ENCODE measurements at places on chromosomes 4 and X.

DNA sequence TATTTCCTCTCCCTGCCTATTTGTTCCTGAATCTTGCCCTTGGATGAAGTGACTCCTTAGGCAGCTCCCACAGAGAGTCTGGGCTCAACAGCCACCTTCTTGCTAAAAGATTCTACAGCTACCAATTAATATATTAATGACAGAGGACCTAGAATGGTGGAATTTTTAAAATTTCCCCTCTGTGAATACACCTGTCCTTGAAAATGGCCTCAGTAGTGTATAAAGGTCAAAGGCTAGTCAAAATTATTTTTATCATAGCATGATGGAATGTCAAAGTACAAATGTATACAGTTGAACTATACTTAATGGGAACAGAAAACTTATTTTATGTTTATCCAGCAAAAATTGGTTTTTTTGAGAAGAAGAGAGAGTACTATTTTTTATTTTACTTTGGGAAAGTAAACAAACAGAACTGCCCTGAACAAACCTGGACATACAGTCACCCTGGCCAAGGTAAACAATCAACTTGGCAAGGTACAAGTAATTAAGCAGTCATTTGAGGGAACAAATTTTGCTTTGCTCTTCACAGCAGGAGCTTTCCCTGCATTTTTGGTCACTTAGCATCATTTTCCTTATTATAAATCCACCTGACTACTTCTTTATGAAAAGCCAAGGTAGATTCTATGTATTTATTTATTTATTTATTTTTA lies 250.8 kb downstream of the INPP4B start:
- no peaks in the 10 kb centered on the region for H3K4me1 ChIP-seq
- H3K36me3 ChIP-seq, result no peaks in the 10 kb centered on the region
- no peak for DNase-seq
- H3K27ac ChIP-seq, result no peak overlapping the region
- no peaks in the 10 kb centered on the region for H3K27me3 ChIP-seq
- no peak overlapping the region for H3K4me3 ChIP-seq

DNA sequence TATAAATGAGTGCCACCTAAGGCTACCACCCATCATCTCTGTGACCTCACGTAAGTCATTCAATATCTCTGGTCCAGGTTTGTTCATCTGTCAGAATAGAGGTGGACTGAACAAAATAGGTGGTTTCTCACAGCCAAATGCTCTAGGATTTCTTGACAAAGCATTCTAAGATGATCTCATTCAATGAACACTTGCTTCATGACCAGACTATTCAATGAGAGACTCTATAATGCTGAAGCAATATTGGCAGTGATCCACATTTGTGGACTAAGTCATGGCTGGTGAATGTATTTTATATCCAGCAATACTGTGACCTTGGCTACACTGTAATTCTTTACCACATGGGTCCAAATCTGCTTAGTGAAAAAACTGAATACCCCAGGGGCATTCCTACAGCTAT lies 37.9 kb downstream of the LDB2 start:
- H3K4me1 ChIP-seq, result no peaks in the 10 kb centered on the region
- no peaks in the 10 kb centered on the region for H3K36me3 ChIP-seq
- DNase-seq, result no peak

DNA sequence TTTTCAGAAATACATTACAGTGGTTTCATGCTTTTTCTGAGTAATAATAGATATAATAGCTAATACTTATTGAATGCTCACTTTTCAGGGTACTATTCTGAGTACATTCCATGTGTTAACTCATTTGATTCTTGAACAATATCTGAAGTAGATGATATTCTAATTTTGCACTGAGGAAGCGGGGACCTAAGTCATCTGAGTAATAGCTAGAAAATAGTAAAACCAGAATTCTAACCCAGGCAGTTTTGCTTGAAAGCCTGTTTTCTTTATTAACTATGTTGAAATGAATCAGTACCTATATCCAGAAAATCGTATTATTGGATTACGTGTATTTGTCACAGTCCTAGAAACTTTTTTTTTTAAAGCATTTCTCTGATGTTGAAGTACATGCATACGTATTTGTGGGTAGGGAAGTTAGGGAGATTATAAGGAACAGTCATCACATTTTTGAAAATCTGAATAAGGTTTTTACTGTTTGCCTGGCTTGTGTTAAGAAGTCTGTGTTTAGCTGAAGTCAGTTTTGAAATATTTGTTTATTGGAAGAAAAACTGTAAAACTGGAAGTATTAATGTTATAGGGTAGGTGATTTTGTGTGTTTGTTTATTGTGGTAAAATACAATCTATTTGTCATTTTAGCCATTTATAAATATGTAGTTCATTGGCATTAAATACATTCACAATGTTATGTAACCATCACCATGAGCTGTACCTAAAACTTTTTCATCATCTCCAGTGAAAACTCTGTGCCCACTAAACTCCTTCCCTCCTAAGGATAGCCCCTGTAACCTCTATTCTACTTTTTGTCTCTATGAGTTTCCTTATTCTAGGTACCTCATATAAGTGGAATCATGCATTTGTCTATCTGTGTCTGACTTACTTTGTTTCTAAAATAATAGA lies 55.3 kb downstream of the FIP1L1 start:
- H3K4me1 ChIP-seq, result no peaks in the 10 kb centered on the region
- DNase-seq, result no peak
- H3K36me3 ChIP-seq, result peaks cover 3% of the 10 kb centered on the region
- H3K27me3 ChIP-seq, result no peaks in the 10 kb centered on the region
- no peak overlapping the region for H3K27ac ChIP-seq
- H3K4me3 ChIP-seq, result no peak overlapping the region

GRCh38 chr4:94653095-94653649 lies 104.6 kb upstream of the BMPR1B start:
- H3K27ac ChIP-seq, result no peak overlapping the region
- H3K4me3 ChIP-seq, result no peak overlapping the region
- no peaks in the 10 kb centered on the region for H3K27me3 ChIP-seq
- DNase-seq, result no peak

DNA sequence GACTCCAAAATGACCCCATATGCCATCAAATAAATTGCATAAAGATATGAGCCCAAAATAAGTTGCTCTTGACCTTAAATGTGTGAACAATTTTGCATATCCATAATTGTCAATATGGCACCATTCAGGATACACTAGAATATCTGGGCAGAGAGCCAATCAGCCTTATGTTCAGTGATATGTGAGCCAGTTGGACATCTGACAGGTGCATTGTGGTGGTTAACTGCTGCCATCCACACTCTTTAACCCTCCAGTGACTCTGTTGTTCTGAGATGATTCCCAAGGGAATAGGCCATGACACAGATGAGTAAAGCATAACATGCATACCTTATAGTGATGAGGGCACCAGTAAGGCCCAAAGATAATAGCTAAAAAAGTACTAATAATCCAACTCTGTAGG lies 500.1 kb downstream of the PCDH18 start:
- no peaks in the 10 kb centered on the region for H3K36me3 ChIP-seq
- no peak overlapping the region for H3K4me3 ChIP-seq
- H3K27me3 ChIP-seq, result no peaks in the 10 kb centered on the region
- H3K4me1 ChIP-seq, result no peaks in the 10 kb centered on the region
- no peak for DNase-seq

- H3K4me3 ChIP-seq, result no peak overlapping the region
- no peaks in the 10 kb centered on the region for H3K27me3 ChIP-seq
- no peak for DNase-seq
- H3K36me3 ChIP-seq, result no peaks in the 10 kb centered on the region
These were observed 73.3 kb downstream of the DCTD start for GRCh38 chr4:182843808-182844325.

- no peaks in the 10 kb centered on the region for H3K27me3 ChIP-seq
- H3K4me1 ChIP-seq, result no peaks in the 10 kb centered on the region
- DNase-seq, result no peak
- H3K4me3 ChIP-seq, result no peak overlapping the region
- H3K27ac ChIP-seq, result no peak overlapping the region
These were observed 18.0 kb downstream of the PPEF1 start for GRCh38 chrX:18725310-18725943.

- H3K36me3 ChIP-seq, result no peaks in the 10 kb centered on the region
- no peak overlapping the region for H3K4me3 ChIP-seq
- peaks cover 7% of the 10 kb centered on the region for H3K4me1 ChIP-seq
- H3K27me3 ChIP-seq, result no peaks in the 10 kb centered on the region
- no peak overlapping the region for H3K27ac ChIP-seq
These were observed 143.4 kb downstream of the CPEB2 start for GRCh38 chr4:15145709-15146108.

DNA sequence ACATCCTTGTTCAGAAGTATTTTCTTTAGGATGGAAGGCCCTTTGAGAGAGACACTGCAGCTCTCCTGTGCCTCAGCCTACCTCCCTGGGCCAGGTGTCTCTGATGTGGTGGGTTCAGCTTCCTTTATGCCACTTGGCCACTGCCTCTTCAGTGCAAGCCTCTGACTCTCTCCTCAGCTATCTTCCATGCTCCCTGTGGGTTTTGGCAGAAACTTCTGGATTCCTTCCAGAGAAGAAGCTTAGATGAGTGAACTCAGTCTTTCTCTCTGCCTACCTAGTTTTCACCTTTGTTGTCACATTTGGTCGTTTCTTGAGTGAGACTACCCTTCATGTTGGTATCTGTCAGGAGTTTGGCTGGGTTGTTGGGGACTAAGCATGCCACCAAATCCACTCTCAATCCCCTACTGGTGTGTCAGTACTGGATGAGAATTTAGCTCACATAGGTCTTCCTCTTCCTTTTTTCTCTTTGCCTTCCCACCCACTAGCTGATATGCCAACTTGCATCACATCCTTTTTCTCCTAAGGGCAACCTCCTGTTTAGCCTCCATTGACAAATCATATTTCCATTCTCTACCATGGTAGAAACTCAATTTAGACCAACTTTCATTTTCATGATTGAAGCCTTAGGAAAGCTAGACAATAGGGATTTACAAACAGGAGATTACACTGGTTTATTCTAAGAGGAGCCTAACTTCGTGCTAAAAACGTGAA lies 32.0 kb downstream of the IL15 start:
- peaks cover 4% of the 10 kb centered on the region for H3K4me1 ChIP-seq
- H3K27ac ChIP-seq, result no peak overlapping the region
- DNase-seq, result no peak
- H3K27me3 ChIP-seq, result no peaks in the 10 kb centered on the region
- H3K36me3 ChIP-seq, result no peaks in the 10 kb centered on the region

- no peaks in the 10 kb centered on the region for H3K4me1 ChIP-seq
- H3K36me3 ChIP-seq, result no peaks in the 10 kb centered on the region
- no peak overlapping the region for H3K27ac ChIP-seq
- H3K4me3 ChIP-seq, result no peak overlapping the region
- no peaks in the 10 kb centered on the region for H3K27me3 ChIP-seq
These were observed 34.4 kb downstream of the INTU start for GRCh38 chr4:127667116-127667515.

GRCh38 chrX:53374923-53375322 lies 47.5 kb downstream of the SMC1A start:
- H3K36me3 ChIP-seq, result no peaks in the 10 kb centered on the region
- no peak overlapping the region for H3K4me3 ChIP-seq
- DNase-seq, result no peak
- no peak overlapping the region for H3K27ac ChIP-seq

DNA sequence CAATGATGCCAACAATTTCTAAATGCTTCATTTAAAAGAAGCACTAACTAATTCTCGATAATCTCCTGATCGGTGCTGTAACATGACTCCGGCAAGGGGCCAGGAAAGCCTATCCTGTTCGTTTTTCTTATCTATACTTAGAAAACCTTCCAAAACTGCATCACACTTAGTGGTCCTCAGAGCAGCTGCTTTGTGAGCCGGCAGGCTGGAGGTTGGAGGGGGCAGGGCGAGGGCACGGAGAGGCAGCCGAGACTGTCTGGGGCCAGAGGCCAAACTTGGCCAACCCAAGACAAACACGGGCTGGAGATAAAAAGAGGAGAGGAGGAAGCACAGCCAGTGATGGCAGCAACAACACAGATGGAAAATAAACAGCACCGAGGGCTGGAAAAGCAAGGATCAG lies 455.7 kb downstream of the BCOR start:
- H3K27me3 ChIP-seq, result no peaks in the 10 kb centered on the region
- H3K4me1 ChIP-seq, result no peaks in the 10 kb centered on the region
- DNase-seq, result no peak
- no peak overlapping the region for H3K27ac ChIP-seq
- no peaks in the 10 kb centered on the region for H3K36me3 ChIP-seq

DNA sequence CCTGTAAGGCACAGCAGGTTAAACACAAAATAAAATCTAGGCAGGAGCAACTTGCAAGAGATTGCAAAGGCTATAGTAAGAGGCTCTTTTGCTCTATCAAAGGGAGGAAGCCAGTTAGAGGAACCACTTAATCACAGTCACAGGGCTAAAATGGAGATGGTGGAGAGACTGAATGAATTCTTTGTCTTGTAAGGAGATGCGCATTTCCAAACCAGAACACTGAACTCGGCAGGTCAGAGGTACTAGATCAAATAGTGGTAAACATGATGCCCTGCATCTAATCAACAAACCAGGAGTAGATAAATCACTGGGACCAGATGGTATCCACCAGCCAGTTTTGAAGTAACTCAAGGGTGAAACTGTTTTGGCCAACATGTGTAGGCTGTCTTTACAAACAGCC lies 55.8 kb downstream of the GPC4 start:
- no peaks in the 10 kb centered on the region for H3K27me3 ChIP-seq
- H3K4me3 ChIP-seq, result no peak overlapping the region
- no peaks in the 10 kb centered on the region for H3K36me3 ChIP-seq
- no peak overlapping the region for H3K27ac ChIP-seq
- DNase-seq, result no peak

DNA sequence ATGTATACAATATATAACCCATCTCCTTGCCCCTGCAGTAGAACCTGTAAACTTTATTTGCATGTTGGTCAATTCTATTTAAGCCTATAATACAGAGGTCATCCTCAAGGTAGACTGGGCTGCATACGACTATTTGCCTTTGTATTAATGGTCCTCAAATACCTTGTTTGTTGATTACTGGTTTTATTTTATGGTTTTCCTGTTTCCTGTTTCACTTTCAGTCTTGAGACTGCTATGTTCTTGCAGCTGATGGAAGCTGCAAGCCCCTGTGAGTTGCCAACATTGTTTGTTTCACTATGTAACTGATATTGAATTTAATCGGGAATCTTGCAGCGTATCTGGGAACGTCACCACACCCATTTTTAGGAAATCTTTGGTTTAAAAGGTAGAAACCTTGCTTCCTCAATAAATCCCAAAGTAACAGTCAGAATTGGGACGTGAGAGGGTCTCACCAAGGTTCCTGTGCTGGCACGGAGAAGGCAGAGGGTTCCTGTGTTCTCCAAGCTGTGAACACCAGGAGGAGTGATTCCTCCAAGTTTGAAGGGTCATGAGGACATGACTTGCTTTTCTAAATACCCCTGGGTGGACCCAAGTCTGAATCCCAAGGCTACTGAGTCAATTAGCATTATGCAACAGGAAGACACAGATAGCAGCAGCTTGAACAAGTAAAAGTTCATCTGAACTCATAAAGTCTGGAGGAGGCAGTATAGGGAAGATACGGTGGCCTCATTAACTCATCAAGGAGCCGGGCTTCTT lies 110.6 kb upstream of the PNPLA4 start:
- H3K27me3 ChIP-seq, result no peaks in the 10 kb centered on the region
- no peaks in the 10 kb centered on the region for H3K36me3 ChIP-seq
- H3K4me3 ChIP-seq, result no peak overlapping the region
- no peak overlapping the region for H3K27ac ChIP-seq
- H3K4me1 ChIP-seq, result no peaks in the 10 kb centered on the region
- no peak for DNase-seq

DNA sequence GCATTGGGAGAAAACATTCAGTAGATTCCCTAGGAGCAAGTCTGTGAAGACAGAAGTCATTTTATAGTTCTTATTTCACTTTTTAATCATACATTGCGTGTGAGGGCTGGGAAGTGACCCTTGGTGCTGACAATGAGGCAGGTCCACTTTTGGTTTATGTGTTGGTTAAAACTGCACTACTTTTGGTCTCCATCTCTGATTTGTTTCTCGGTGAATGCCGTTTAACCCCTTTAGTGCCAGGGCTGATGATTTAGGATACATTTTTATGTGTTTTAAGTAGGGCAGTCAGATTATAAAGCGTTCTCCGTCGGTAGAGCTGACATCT lies 110.4 kb downstream of the AFF1 start:
- peaks cover 10% of the 10 kb centered on the region for H3K4me1 ChIP-seq
- no peaks in the 10 kb centered on the region for H3K36me3 ChIP-seq
- no peak overlapping the region for H3K4me3 ChIP-seq
- no peaks in the 10 kb centered on the region for H3K27me3 ChIP-seq
